Stimulated activated CD4-positive, alpha-beta T cell treated with anti-CD3 and anti-CD28 coated beads, Interleukin-1b, Interleukin-23, amount 100 ng/mL, for 4 hours (primary cell): ENCODE measurements at places on chromosomes 4 and X.

DNA sequence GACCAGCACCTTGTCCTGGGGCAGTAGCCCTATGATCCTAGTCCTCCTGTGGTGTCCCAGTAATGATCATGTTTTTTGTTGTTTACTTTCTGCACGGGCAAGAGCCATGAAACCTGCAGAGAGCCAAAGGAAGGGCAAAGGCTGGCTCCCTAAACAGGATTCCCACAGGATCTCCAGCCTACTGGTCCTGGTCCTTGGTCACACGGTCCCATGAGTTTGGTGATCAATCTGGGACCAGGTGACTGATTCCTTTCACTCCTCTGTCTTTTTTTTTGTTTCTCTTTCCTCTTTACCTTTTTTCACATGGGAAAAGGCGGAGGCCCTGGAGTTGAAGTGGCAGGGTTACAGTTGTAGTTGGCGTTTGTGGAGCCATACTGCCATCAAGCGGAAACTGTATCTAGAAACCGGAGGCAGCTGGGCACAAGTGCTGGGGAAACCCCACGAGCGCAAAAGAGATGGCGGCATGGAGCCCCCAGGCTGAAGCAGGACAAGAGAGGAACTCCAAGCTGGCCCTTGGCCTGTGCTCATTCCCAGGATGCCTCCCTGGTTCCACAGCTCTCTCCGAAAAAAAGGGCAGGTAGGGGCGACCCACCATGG lies 34.6 kb downstream of the NBDY start:
- no peak for DNase-seq

GRCh38 chr4:182901337-182901736 lies 15.8 kb downstream of the DCTD start:
- DNase-seq, result no peak

DNA sequence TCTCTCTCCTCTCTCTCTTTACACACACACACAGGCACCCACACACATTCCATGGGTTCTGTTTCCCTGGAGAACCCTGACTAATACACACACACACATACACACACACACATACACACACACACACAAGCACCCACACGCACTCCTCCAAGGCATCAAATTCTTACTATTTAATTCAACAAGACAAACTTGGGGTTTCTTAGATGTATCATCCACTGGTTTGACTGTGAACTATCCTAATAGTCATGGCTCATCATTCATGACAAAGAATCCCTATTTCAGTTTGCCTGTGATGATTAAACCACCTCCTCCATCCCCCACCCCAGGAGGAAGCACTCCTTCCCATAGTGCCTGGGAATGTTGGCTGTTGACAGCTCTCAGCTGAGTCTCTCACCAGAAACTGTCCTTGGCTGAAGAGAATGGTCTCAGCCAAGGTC lies 98.2 kb downstream of the USP46 start:
- no peak for DNase-seq

GRCh38 chr4:2946812-2947600 lies 16.2 kb downstream of the NOP14 start:
- no peak for DNase-seq

- peak; percentile 43 for DNase-seq
Measured at GRCh38 chrX:19739683-19740082, 147.7 kb downstream of the SH3KBP1 start.

GRCh38 chr4:71241501-71242288 lies 97.1 kb upstream of the SLC4A4 start:
- DNase-seq, result no peak

DNA sequence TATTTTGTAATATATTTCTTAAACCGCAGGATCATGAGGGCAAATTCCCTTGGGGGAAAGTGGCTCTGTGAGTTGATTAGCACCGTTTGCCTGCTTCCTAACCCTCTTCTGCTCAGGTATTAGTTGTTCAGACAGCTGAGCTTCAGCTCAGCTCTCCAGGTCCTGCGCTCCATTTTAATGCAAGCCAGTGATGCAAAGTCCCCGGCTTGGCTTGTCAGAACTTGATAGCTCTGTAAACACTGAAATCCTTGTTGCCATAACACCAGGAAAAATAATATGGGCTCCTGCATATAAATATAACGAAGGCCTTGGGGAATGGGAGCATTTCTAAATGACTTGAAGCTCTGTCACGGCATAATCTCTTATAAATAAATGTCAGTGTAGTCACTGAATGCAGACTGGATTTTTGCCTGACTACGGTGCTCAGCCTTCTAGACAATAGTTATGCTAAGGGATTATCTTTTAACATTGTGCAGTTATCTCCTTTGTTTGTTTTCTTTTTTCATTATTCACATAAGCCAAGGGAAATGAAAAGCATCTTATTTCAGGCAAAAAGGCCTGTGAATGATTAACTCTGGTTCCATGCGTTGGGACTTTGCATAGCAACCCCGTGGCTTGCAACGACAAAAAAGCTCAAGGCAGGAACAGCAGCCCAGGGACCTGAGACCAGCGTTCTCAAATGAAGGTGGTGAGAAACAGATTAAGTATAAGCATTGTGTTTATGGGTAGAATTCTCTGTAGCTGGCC lies 253.2 kb downstream of the SPRY1 start:
- DNase-seq, result no peak

DNA sequence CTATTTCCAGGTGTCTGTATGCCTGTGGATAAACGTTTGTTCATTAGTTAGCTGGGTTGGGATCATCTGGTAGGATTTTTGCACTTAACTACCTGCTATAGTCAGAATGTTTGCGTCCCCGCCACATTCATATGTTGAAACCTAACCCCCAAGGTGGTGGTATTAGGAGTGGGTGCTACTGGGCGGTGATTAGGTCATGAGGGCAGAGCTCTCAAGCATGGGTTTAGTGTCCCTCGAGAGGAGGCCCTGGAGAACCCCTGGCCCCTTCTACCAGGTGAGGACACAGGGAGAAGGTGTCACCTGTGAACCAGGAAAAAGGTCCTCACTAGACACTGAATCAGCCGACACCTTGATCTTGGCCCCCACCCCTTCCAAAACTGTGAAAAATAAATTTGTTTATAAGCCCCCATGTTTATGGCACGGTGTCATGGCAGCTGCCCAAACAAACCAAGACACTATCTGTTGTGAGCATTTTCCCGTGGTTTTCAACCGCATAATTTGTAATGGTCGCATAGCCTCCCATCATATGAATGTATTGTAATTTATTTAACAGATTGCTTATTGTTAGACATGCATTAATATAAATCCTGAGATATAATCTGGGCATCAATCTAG lies 92.7 kb upstream of the TRIM2 start:
- DNase-seq, result no peak

GRCh38 chrX:40694802-40695201 lies 40.5 kb downstream of the MED14 start:
- no peak for DNase-seq

GRCh38 chrX:19852014-19853005 lies 35.1 kb downstream of the SH3KBP1 start:
- no peak for DNase-seq

DNA sequence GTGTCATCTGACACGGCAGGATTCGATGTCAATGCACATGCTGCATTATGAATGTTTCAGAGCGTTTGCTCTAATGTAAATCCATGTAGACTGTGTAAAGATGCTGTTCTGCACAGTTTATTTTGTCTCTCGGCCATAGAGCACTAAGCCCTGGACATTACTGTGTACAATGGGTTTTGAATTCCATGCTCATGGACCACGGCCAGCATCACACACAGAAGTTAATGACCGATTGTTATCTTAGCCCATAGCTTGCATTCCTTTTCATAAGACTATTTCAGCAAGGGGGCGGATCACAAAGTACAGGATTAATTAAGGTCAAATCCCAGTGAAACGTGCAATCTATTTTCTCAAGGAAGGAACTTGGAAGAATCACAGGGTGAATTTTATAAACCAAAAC lies 286.1 kb upstream of the TENM3 start:
- no peak for DNase-seq

- no peak for DNase-seq
Measured at GRCh38 chrX:111652719-111653118, 28.3 kb upstream of the ALG13 start.

- no peak for DNase-seq
Measured at GRCh38 chr4:73010789-73011628, 58.5 kb downstream of the COX18 start.

DNA sequence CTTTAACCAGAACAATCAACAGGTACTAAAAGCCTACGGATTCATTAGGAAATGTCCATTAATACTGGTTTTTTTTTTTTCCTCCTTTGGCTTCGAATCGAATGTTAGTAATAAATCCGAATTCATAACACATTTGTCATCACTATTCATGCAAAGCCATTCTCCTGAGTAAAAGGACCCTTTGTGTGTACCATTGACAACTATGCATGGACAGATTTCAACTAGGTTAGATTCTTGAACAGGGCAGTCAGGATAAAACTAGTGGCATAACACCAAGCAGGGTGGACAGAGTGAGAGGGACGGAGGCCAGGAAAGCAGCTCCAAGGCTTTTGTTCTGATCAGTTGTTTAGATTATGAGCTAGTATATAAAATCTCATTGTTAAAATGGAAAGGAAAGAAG lies 1722.0 kb upstream of the TENM3 start:
- no peak for DNase-seq

GRCh38 chr4:138919094-138919936 lies 96.3 kb upstream of the NOCT start:
- DNase-seq, result no peak

DNA sequence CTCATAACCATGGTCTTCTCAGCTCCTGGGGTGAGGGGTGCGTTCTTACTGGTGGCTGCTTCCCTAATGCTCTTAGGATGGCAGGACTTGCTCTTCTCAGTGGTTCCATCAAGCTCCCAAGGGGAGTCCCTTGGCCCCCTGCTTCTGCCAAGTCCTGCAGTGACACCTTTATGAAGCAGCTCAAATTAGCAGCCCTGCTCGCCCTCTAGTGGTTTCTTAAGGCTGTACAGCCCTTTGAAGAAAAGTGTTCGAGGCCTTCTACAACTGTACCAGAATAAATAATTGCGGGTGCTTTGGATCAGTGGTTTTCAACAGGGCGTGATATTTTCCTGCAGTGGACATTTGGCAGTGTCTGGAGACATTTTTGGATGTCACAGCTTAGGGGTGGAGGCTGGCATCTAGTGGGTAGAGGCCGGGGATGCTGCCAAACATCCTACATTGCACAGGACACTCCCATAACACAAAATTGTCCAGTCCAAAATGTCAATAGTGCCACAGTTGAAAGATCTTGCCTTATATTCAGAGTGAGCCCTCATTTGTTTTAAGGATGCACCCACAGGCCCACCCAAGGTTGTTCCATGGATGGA lies 204.7 kb upstream of the S100G start:
- DNase-seq, result peak; percentile 10

- DNase-seq, result no peak
Measured at GRCh38 chr4:40804598-40804997, 54.8 kb downstream of the NSUN7 start.

DNA sequence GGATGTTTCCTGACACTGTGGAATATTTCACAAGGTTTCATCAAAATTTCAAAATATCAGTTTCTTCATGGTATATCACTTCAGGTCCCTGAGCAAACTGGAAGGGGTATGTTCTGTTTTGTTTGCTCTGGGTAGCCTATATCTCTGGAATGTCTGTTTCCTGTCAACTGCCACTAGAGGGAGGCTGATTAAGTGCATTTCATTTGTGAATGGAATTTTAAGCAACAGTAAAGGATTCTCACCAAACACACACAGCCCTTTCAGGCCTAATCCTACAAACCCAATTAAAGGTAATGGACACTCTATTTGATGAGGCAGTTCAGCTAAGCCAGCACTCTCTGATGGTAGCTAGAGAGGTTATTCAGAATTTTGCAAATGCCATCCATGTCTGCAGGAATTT lies 307.1 kb downstream of the TEX13A start:
- DNase-seq, result no peak

DNA sequence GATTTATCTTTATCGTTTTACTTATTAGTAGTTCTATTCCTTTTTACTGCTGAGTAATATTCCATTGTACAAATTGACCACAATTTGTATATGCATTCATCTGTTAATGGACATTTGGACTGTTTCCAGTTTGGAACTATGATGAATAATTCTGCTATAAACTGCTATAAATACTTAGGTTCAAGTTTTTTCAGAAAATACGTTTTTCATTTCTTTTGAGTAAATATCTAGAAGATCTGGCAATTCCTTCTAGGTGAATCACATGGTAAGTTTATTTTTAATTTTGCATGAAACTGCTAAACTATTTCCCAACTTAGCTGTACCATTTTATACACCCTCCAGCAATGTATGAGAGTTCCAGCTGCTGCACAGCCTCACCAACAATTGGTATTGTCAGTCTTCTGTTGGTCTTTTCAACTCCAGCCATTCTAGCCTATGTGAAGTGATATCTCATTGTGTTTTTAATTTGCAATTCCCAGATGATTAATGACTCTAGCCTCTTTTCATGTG lies 22.2 kb downstream of the LIN54 start:
- DNase-seq, result no peak

GRCh38 chrX:28835991-28836390 lies 248.7 kb downstream of the IL1RAPL1 start:
- no peak for DNase-seq

- DNase-seq, result no peak
Measured at GRCh38 chr4:12723849-12724447, 760.2 kb downstream of the RAB28 start.
